A673 (cell line): ENCODE measurements at places on chromosomes 11 and 22. TPM values are rescaled to one million over a fixed set of nuclear protein-coding genes. Genes with fewer than 3 reads are reported as not detected.

- DNase-seq: no peak
These were observed 79.4 kb downstream of the CEP164 start for GRCh38 chr11:117407016-117407415.

DNA sequence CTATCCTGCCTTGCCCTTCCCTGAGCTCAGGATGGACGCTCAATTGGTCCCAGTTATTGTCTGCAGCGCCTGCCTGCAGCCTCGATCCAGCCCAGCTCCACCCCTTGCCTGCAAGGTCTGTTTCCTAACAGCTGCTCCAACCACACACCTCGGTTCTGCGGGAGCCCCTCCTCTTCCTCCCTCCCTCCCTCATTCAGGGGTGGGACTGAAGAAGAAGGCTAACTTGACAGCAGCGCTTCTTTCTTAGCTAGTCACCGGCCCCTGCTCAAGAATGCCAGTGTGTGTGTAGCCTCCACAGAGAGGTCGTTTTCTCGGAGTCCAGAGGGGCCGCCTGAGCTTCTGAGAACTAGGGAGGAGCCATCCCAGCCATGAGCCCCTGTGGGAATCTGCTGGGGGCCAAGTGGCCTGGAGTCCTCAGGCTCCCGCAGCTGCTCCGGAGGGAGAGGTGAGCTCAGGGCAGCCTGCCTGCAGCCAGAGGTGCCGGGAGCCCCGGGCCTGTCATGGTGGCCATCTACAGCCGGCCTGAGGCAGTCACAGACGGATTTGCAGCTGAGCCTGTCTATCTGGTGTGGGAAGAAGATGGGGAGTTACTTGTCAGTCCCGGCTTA lies 36.1 kb downstream of the LIMK2 start:
- peak; percentile 77 for DNase-seq

- DNase-seq: peak; percentile 93
These were observed 305.1 kb downstream of the CNTN5 start for GRCh38 chr11:99325847-99326246.

GRCh38 chr11:12242966-12243365 lies 132.6 kb downstream of the MICAL2 start:
- no peak for DNase-seq

GVQW3 gene
- total RNA-seq: 6.2 and 9.9 TPM in 2 replicates
